ENCODE measurements at places on chromosomes 2 and 18. TPM values are rescaled to one million over a fixed set of nuclear protein-coding genes. Genes with fewer than 3 reads are reported as not detected.

DNA sequence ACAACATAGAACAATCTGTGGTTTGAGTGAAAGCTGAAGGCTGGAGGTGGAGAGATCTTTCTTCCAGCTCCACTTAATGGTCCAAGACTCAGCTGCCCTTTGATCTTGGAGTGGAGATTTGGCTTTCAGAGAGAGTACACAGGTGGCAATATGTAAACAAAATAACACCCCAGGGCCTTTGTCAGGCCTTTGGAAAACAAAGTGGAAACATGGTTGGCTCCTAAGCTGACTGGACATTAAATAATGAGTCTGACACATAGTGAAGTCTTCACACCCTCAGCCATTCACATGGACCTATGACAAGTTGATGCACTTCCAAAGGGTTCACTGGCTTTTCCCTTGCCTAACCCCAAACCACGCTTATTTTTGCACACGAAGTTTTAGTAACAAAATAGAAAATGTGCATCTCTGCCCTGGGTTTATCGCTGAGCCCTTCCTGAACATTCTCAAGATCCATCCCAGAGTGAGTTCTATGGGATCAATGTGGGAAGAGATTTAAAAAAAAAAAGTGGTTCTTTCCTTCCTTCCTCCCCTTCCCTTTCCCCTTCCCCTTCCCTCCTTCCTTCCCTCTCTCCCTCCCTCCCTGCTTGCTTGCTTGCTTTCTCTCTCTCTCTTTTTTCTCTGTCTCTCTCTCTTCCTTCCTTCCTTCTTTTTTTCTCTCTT lies 201.3 kb upstream of the NT5C1B start:
- no peak for DNase-seq

- DNase-seq: no peak
These were observed 50.4 kb downstream of the POLR1A start for GRCh38 chr2:86055314-86055713.

DNA sequence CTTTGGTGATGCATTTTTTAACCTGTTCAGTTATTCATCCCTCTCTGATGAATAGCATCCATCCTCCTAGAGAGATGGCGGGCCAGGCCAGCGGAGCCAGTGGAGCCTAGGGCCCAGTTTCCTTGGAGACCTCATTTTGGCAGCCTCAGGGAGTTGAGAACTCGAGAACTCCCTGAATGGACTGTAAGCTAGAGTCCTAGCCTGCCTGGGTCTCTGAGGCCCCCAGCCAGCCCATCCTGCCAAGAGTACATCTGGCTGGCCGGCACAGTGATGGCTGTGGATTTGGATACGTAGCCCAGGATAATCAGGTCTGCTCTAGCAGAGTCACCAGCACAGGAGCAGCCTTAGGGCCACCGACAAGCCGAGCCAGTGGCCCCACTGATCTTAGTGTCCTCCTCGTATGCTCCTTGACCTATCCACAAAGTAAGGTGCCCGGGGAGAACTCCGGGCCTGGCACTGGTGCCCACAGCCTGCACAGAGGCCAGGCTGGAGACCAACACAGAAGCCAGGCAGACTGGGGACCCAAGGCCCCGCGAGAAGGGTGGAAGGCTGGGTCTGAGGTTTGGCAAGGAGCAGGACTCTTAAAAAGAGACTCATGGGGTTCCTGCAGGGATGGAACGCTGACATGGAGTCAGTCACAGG lies 110.5 kb upstream of the MCFD2 start:
- DNase-seq: no peak

- DNase-seq: no peak
These were observed 62.3 kb downstream of the TNS1 start for GRCh38 chr2:217940261-217941220.

DNA sequence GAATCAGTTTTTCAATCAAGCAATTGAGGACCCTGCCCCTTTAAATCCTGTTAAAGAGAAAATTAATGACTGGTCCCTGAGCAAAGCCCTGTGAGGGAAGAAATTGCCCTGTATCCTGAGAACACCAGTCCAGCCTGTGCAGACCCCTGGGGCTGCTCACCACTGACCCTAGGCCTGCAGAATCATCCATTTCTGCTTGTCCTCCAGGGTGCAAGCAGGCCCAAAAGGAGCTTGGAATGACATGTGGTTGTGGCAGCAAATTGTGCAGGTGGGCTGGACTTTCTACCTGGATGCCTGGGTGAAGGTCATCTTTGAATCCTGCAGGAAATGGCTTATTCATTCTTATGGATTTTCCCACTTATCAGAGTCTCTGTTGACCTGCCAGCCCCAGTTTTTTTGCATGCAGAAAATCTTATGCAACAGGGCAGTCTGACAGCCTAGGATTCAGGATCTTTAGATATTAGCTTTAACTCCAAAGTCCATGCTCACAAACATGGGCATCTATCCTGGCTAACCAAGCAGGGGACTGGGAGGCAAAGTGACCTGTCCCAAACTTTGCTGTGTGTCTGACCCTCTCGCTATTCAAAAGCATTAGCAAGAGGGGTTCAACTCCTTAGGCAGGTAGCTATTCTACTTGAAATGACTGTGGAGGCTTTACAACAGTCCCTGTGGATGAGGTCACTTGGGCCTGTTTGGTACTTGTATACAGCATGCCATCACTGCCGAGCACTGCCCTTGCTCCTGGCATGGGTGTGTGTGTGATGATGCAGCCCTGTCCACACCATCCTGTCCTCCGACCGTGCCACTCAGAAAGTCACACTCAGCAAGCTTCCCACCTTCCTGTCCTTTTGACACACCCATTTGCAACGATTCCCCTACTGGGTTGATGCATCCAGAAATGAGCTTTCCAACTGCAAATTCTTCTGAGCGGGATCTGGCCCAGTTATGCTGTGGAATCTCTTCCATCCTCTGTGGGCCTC lies 85.3 kb downstream of the CAPN13 start:
- no peak for DNase-seq

The DSG2 gene
- 5.6 TPM for total RNA-seq

DNA sequence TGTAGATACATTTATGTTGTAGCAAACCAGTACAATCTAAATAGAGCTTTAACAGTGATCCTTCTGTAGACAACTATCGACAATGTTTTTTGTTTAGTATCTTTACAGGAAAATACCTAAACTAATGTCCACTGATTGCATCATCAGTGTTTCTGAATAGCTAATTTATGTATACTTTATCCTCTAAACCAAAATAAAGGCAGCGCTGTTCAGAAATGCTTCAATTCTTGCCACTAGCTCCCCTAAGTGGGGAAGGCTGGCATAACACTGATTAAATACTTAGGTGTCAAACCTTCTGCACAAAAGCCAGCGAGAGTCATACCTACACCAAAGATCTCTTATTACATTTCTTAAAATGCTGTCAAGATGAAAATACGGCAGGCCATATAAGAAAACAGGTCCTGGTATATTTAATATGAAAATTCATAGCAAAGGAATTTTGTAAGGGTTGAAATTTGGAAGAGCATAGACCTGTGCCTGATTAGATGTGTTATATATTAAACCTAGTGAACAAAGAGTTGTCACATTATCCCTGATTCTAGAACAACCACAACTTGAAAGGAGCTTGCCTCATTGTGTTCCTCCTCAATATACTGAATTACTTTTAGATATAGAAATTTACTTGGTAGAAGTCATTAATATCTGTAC lies 1693.4 kb upstream of the SLC39A10 start:
- peak; percentile 82 for DNase-seq

DNA sequence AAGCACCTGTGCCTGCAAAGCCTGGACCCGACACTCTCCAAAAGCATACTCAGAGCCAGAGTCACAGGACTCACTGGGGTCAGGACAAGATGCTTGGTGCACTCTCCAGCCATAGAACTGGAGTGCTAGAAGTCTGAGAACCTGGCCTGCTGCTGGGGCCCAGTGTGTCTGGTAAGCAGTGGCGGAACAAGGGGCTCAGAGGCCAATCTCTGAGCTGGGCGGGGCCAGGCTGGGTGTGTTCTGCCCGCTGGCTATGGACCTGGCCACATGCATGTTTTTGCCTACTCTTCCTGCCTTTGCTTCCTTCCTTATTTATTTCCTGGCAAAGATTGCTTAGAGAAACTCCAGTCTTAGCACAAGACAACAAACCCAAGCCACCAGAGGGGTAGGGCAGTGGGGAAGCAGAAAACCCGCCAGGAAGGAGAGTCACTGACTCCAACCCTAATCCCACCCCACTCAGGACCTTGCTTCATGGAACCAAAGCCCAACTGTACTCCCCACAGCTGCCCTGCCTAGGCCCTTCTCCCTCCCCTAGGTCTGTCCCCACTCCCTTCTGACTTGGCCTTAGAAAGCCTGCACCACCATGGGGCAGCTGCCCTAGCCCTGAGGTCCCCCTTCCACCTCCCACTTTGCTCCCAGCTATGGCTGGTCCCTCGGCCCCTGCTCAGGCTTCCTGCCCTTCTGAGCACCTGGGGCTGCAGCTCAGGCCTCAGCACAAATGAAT lies 315.5 kb downstream of the CELF4 start:
- no peak for DNase-seq

DNA sequence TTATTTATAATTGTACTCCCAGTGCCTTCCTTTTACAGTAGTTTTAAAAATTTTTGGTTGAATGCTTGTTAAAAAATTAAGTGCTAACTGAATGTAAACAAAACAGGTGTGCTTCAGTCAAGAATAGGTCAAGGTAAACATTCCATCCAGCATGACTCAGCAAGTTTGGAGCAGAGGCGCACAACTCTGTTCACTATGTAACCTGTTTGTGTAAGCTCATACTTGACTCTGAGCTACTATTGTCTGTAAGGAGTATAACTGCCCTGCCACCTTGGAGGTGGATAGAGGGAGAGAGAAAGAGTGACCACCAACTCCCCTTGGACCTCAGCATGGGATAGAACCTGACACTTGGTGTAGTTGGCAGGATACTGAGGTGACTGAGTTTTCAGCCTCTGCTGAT lies 207.4 kb upstream of the SYT4 start:
- no peak for DNase-seq

- DNase-seq: peak; percentile 99
These were observed 60.9 kb upstream of the MMADHC start for GRCh38 chr2:149648282-149649030.

DNA sequence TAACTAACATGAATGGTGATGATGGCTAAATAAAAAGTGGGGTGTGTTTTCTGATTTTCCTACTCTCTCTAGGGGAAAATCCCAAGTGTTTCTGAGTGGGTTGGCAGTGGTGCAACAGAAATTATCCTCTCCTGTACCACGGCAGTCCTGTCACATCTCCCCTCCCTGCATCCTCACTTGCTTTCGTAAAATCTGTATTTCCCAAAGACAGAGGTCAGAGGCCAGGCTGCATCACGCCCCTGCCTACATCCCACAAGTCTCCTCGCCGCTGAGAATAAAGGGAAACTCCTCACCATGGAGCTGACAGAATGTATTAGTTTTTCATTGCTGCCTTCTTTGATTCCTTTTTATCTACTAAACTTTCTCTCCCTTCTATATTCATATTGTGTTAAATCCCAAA lies 13.1 kb downstream of the FBLN7 start:
- no peak for DNase-seq

The PROKR1 gene
- total RNA-seq: not detected

The INO80B gene
- 28.0 TPM for total RNA-seq

The DLX2 gene
- 0.72 TPM for total RNA-seq

All from fibroblast of the aortic adventitia (primary cell).